Activated naive CD8-positive, alpha-beta T cell treated with anti-CD3 and anti-CD28 coated beads for 36 hours (primary cell): ENCODE measurements at places on chromosomes 6 and 20. TPM values are rescaled to one million over a fixed set of nuclear protein-coding genes. Genes with fewer than 3 reads are reported as not detected.

The SLC4A11 gene
- total RNA-seq, result 2.9 TPM

The SLC17A2 gene
- total RNA-seq, result not detected

The EEF1E1 gene
- 92.6 TPM for total RNA-seq

GRCh38 chr20:45017857-45018256 lies 51.5 kb downstream of the STK4 start:
- no peak for DNase-seq

DNA sequence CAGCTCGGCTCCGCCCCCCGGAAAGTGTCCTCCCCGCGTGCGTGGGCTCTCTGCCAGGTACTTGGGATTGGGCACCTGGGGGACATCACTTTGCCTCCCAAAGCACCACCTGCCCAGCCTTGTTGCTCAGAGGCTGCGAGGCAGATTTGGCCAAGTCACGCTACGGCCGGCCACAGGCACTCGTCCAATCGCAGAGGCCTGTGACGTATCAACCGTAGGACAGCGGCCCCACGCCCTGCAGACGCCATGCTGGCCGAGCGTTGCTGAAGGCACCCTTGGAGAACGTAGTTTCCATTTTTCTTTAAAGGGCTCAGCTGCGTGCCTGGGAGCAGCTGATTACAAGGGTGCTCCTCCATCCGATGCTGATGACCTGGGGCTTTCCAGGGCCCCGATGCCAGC lies 3.1 kb downstream of the NTSR1 start:
- DNase-seq, result no peak

GRCh38 chr20:63463400-63464288 lies 8.8 kb downstream of the KCNQ2 start:
- no peak for DNase-seq
